ENCODE measurements at places on chromosomes 16 and 17.

DNA sequence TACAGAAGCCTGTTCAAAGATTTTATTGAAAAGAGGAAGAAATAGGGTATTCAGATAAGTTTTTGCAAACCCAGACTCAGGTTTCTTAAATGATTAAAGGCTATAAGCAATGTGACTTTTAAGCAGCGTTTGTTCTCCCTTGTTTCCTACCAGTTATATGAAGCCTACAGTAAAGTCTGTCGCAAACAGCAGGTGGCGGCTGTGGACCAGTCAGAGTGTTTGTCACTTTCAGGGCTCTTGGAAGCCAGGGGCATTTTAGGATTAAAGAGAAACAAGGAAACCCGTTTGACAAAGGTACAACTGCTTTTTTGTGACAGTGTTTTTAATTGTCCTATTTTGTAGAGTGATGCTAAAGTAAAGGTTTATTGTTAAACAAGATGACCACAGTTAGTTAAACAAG lies 7.7 kb upstream of the RARA start:
- no peak for DNase-seq

DNA sequence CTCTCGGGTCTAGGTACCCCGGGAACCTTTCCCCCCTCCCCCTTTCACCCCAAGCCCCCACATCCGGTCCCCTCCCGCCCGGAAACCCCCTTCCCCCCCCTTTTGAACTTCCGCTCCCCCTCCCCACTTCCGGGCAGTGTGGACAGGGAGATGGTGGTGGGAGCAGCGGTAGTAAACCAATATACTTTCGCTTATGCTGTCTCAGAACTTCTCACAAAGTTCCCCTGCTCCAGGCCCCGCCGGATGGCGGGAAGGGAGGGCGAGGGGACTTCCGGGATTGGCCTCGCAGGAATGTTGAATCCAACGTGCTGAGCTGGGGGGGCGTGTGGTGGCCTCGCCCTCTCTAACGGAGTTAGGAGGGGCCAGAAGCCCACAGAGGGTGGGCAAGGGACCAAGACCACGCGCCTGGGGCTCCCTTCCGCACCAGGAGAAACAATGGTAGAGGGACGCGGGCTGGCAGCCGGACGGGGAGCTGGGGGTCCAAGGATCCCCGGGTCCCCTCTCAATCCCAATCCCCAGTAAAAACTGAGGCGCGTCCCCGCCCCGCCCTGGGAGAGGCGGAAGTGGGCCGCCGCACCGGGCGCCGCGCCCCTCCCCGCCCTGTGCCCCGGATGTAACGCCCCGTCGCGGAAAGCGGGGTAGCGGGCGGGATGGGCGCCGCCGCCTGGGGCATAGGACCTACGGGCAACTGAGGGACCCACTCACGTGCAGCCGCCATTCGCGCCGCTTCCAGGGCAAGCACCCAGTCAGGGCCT lies 742 bp downstream of the PFN1 start:
- peak; percentile 71 for DNase-seq

DNA sequence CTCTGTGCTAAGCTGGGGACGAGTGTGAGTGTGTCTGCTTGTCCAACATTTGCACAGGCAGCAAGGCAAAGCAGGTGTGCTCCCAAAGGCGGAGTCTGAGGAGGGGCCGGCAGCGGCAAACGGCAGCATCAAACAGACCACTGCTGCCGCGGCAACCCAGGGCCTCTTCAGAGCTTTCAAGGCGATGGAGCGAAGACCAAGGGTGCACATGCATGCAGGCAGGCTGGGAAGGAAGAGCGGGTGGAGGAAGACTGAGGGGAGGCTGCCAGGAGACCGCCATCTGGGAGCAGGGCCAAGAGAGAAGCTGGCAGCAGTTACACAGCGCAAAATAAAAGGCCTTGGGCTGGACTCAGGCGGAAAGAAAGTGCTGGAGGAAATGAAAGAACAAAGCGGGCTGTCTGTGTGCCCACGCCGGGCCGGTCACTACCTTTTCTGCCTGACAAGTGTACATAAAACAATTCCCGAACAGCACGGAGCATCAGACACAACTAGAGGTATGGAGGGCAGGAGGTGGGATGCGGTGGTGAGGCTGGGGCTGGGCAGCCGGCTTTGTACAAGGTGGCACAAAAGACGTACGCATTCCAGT lies 8.5 kb downstream of the TIMM22 start:
- DNase-seq, result no peak

DNA sequence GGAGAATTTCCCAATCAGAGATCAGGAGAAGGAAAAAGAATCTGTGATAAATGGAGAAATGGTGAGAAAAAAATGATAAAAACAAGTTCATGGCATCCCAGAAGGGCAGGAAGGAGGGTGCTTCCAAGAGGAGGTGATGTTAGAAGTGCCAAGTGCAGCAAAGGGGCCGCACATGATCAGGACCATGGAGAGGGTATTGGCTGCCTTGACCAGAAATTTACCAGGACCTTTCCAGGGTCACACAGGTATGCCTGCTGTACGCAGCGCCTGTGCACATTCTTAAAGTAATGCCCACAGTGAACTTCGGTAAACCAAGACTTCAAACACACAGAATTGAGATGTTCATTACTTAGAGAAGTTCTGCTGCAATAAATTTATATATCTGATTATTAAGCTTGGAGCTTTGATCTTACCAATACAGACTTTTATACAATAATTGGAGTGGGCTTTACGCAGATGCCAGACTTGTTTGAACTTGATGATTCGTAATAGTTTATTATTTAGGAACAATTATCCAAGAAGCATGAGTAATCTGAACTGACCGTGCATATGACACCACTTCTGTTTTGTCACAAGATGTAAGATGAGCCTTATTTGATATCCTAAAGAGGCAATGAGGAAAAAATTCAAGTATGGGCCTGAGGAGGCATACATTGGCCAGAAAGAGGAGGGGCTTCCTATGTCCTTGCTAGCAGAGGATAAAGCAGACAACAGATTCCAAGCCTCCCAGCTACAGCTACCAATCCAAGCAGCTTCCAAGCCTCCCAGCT lies 2.2 kb upstream of the KRT33A start:
- no peak for DNase-seq

- DNase-seq, result peak; percentile 45
Measured at GRCh38 chr16:31460582-31461002, 1.3 kb downstream of the ARMC5 start.

- DNase-seq, result no peak
Measured at GRCh38 chr16:25707982-25708583, 16.3 kb downstream of the HS3ST4 start.

- DNase-seq, result no peak
Measured at GRCh38 chr17:42797067-42798007, 1.2 kb downstream of the COA3 start.

GRCh38 chr17:1435326-1435725 lies 20.7 kb downstream of the CRK start:
- DNase-seq, result no peak

- DNase-seq, result no peak
Measured at GRCh38 chr16:54094641-54095040, 191.9 kb downstream of the IRX3 start.

- DNase-seq, result no peak
Measured at GRCh38 chr17:80187090-80187489, 17.3 kb downstream of the CARD14 start.

GRCh38 chr17:40112718-40113109 lies 9.1 kb upstream of the MSL1 start:
- no peak for DNase-seq

DNA sequence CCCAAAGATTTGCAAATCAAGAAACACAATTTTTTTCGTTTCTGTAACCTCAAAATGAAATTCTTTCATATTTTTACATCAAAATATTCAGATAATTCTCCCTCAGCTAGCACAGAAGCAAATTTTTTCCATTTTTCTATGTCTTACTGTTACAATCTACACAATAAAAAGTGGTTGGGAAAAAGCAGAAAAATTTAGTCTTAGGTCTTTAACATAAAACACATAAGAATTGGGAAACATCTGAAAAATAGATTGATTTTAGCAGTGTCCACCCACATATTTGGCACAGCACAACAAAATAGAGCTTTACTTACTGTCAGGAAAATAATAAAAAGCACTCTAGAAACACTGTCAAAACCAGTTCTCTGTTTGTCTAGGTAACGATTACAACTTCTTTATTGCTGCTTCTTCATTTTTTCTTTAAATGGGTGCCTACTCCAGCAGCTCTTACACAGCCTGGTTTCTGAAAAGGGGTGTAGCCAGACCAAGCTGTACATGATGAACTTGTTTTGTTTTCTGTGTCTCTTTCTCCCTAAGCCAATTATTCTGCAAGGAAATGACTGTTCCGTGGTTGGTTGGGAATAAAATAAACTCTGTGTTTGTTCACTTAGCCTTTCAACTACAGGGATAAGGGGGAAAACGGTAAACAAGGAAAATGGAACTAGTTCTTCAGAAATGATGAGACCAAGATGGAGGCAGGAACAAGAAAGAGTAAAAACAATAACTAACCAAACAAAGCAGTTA lies at the start of gene ABCA6:
ABCA6 (minus strand) TSS at position 465 of the 744 bp plus-strand sequence. CDS start 1,192 bp downstream, outside the sequence.
- DNase-seq, result peak; percentile 23

All from EL (cell line).